Right kidney (tissue), 9 donors: ENCODE measurements at places on chromosomes 13 and 19.

GRCh38 chr13:51717786-51718398, 86.1 kb downstream of the DHRS12 start:
- no peak for DNase-seq

- DNase-seq = no peak
Measured at GRCh38 chr19:40412866-40413265, 312 bp downstream of the PRX start.

GRCh38 chr13:84129966-84130365, 247.7 kb upstream of the SLITRK1 start:
- no peak for DNase-seq

GRCh38 chr13:24339937-24340607, 30.7 kb downstream of the C1QTNF9 start:
- no peak for DNase-seq

DNA sequence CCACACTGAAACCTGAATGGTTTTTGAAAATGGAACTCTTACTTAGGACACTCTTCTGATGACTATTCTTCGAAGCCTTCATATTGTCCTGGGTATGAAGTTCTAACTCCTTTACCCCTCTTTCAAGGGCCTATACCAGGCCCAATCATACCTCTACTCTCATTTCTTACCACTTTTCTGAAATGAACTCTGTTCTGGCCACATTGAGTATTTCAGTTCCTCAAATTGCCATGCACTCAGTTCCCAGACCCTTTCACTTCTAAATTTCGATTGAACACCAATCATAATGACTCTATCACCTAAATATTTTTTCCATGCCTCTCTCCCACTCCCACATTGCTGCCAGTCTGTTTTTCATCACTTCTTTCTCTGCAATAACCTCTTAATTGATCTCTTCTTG, 53.7 kb downstream of the LACC1 start:
- DNase-seq = no peak

DNA sequence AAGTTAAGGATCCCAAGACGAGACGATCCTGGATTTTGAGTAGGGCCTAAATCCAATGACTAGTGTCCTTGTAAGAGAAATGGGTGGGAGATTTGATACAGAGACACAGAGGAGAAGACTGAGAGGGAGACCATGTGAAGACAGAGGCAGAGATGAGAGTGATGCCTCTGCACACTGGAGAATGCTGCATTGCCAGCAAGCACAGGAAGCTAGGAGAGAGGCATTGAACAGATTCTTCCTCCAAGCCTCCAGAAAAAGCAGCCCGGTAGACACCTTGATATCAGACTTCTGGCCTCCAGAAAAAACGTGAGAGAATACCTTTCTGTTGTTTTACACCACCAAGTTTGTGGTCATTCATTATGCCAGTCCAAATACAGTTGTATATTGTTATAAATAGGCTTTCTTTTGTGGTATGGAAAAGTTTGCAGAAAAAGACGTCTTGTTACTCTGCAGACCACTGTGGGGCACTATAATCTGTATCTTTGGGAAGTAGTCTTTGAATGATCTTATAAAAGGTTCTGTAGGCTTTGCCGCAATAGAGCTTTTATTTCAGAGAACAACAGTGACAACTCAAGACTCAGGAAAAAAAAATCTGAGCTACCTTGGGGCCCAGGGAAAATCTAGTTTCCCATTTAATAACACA, 17.9 kb upstream of the RFC3 start:
- DNase-seq = no peak
